Smooth muscle cell of trachea (primary cell): ENCODE measurements at places on chromosomes 2 and 18. TPM values are rescaled to one million over a fixed set of nuclear protein-coding genes. Genes with fewer than 3 reads are reported as not detected.

TMEM169 gene
- total RNA-seq: 0.29 and 0.50 TPM in 2 replicates

AQP12A gene
- total RNA-seq: not detected in 2 replicates

CFAP210 gene
- total RNA-seq: not detected in 2 replicates

SP110 gene
- 9.8 and 13.4 TPM in 2 replicates for total RNA-seq

CPS1 gene
- 20.9 and 21.3 TPM in 2 replicates for total RNA-seq

DNAJC5G gene
- total RNA-seq: not detected in 2 replicates

C1GALT1C1L gene
- total RNA-seq: 0.50 and 1.0 TPM in 2 replicates

CFAP65 gene
- total RNA-seq: under 0.01 TPM in 1 of 2 replicates, not detected in the other
